GM12864 (cell line): ENCODE measurements at places on chromosomes 4 and X.
A peak's percentile ranks its signal among the peaks of the same experiment; 100 is the strongest.

- no peak for DNase-seq
Observed at GRCh38 chrX:70454441-70455365, 10.1 kb downstream of the DLG3 start.

DNA sequence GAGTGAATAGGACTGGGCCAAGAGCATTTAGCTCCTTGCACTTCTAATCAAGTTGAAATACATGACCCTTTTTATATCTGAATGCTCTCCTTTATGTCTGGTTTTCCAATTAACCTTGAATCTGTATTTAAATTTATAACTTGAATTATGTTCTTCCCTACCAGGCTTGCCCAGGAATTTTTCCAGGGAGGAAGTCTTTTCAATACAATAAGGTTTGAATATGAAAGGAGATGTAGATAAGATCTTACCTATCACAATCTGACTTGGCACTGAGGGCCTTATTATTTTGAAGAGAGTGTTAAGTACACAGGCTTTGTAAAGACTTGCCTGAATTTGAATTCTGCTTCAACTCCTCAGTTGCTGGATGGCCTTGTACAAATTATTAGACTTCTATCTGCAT is 555.7 kb downstream of the PCDH7 start:
- DNase-seq, result no peak

- DNase-seq, result no peak
Observed at GRCh38 chrX:51737091-51737490, 6.2 kb upstream of the GSPT2 start.

DNA sequence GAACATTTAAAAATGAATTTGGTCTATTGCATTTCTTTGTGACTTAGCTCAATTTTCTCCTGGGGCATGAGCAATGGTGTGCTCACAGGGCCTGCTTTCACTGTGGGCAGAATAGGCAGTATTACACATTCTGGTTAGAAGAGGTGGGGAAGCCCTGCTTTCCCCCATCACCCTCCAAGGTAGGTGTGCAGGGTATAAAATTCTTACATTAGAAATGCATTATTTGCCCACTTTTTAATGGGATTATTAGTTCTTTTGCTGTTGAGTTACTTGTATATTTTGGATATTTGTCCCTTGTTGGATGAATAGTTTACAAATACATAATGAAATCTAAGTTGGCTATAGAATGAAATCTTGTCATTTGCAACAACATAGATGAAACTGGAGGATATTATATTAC is 8.3 kb upstream of the STBD1 start:
- DNase-seq, result no peak

DNA sequence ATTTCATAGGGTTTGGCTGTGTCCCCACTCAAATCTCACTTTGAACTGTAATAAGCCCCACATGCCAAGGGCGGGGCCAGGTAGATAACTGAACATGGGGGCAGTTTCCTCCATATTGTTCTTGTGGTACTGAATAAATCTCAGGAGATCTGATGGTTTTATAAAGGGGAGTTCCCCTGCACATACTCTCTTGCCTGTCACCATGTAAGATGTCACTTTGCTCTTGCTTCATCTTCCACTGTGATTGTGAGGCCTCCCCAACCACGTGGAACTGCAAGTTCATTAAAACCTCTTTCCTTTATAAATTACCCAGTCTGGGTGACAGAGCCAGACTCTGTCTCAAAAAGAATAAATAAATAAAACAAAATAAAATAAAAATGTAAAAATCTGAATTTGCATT is 95.9 kb downstream of the PDS5A start:
- DNase-seq, result no peak

DNA sequence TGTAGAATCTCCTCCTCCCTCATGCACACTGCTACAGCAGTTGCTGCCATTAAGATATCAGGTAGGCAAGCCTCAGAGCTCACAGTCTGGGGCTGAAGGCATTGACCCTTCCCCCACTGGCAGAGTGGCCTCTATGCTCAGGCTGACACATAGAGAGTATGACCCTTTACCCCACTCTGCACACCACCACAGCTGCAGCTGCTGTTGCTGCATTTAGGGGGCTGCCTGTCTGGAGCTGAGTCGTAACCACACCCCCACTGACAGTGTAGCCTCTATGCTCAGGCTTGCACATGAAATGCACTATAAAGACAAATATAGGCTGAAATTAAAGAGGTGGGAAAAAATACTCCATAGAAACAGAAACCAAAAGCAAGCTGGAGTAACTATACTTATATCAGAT is 289.3 kb upstream of the PABPC4L start:
- DNase-seq, result no peak

GRCh38 chr4:173935622-173936405 is 347.7 kb downstream of the FBXO8 start:
- no peak for DNase-seq

DNA sequence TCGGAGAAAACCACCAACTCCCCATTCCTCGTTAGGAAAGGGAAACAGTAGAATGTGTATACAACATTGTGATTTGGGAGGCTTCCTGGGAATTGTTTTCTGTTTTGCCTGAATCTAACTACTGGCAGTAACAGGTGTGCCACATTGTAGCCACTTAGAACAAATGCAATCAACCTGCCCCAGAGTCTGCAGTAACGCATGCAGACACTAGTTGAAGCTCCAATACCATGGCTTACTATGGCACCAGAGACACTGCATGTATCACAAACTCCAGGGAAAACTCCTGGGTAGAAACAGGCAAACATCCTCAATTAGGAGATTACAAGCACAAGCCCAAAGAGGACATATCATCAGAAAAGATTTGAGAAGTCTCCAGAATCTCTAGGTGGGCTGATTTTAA is 154.2 kb upstream of the NEIL3 start:
- no peak for DNase-seq

GRCh38 chrX:153780678-153781427 is at the start of gene SRPK3:
Gene SRPK3 (plus strand): TSS chrX:153781041. CDS start chrX:153781087, 46 bp downstream.
- DNase-seq, result no peak

DNA sequence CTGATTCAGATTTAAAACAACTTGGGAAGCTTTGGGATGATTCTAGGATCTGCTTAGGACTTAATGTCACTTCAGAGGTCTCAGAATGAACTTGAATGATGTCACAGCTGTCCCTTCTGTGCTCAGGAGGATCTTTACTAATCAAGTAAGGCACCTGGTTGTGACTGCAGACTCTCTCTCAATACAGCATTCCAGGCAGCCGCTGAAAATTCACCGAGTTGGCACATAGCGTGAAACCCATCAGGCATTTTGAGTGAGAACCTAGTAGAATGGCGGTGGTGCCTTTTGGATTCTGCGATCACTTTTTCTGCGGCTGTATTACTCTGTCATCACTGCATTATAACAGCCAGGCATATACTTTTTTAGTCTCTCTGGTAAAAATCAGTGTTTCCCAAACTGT is 16.5 kb downstream of the SNX25 start:
- no peak for DNase-seq

GRCh38 chr4:44725726-44726037 is 674 bp downstream of the GNPDA2 start:
- DNase-seq, result peak; percentile 3

- peak; percentile 53 for DNase-seq
Observed at GRCh38 chr4:10096201-10096977, 20.2 kb downstream of the WDR1 start.

- no peak for DNase-seq
Observed at GRCh38 chrX:95040104-95040503, 1366.1 kb downstream of the FAM133A start.

- DNase-seq, result no peak
Observed at GRCh38 chr4:183552274-183553146, 47.7 kb downstream of the ING2 start.

DNA sequence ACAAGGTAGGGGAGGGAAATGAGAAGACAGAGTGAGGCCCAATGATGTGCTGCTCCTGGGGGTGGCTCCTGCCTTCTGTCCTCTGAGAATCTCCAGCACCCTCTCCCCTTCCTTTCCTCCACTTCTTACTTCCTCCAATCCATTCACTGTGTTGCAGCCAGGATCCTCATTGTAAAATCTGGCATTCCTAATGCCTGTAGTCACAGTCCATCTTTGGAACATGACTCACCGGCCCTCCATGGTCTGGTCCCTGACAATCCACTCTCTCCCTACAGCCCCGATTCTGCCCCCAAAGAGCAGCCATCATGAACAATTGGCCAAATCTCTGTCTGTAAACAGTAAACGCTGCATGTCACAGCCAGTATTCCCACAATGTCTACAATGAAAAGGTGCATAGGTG is 72.9 kb downstream of the CLNK start:
- no peak for DNase-seq

GRCh38 chrX:20132666-20133065 is 9.0 kb downstream of the EIF1AX start:
- no peak for DNase-seq

- no peak for DNase-seq
Observed at GRCh38 chr4:42296196-42296595, 101.1 kb upstream of the SHISA3 start.

DNA sequence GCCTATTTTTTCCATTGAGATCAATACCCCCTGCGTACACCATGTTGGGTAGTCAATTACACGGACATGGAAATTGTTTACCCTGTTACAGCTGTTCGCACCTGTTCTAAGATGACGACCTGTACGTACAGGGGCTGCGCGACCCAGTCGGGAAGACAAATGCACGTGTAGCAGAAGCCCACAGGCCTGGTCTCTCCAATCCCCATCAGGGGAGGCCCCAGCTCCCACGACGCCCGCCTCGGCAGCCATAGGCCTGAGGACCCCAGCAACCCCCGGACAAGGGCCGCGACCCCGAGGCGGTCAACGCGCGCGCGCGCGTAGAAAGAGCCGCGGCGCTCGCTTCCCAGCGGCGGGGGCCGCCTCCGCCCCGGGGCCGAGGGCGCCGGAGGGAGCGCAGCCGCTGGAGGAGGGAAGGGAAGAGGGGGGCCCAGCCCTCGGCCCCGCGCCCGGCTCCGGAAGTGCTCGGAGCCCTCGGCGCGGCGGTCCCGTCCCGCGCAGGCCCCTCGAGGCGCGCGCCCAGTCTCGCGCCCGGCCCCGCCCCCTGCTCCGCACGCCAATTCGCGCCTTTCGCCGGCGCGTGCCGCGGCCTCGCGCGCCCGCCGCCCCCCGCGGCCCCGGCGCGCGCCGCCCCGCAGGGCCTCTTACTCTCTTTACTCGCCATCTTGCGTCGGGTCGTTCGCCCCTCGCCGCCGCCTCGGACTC is 618 bp downstream of the RBBP7 start:
- DNase-seq, result no peak

- DNase-seq, result no peak
Observed at GRCh38 chr4:128387600-128388351, 100.2 kb upstream of the PGRMC2 start.
